ENCODE measurements at places on chromosomes 3 and 15.

DNA sequence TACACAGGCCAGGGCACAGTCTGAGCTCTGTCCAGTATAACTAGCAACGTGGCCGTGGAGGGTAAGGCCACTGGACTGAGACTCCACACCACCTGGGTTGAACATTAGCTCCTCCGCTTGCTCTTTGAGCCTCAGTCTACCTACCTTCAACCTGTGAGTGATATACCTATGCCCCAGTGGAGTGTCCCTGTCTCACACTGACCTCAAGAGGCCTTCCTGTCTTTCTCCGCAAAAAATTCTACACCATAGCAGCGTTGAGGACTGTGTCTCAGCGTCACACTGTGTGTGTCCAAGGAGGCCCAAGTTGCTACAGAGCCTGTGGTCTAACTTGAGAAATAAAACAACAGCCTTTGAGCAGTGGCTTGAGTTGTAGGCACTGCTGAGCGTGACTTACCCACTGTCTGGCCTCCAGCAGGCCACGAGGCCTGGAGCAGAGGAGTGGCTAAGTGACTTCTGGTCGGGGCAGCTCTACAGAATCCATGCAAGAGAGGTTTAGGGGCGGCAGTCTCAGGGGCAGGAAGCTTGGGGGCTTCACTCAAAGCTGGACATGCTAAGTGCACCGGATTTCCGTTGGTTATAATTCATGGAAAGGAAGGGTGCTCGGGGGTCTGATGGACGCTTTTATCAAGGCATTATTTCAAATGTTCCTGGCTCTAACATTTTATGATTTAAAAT, 2.0 kb upstream of the MGLL start:
- no peak for DNase-seq

GRCh38 chr15:100476805-100477204, 51.9 kb downstream of the CERS3 start:
- no peak for DNase-seq

DNA sequence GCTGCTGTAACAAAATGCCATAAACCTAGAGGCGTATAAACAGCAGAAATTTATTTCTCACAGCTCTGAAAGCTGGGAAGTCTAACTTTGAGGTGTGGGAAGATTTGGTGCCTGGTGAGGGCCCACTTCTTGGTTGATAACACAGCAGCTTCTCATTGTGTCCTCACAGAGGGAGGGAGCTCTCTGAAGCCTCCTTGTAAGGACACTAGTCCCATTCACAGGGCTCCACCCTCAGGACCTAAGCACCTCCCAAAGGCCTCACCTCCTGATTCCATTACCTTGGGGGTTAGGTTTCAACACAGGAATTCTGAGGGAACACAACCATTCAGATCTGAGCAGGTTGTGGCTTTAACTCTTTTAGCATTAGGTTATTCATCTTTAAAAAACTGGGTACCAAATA, 380.3 kb upstream of the ATP10A start:
- no peak for DNase-seq

DNA sequence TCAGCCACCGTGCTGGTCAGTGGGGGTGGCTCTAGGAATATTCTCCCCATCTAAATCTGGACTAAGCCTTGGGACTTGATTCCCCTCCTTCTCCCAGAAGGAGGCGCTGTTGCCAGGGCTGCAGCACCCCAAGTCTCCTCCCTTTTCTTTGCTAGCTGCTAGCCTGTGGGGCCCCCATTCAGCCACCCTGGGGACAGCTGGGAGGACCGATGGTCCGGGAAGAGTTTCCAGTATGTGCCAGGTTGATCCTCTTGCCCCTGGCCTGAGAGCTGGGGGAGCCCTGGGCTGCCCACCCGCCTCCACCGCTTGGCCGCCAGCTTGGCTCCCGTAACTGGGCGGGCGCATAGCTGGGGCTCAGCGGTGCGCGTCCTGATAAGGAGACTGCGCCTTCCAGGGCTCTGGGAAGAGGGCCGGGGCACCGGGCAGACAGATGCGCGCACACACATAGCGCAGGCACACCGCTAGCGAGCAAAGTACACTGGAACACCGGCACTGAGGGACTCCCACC, 4.2 kb downstream of the SMAD6 start:
- DNase-seq, result no peak

GRCh38 chr15:55993804-55994560, 570 bp upstream of the NEDD4 start:
- peak; percentile 60 for DNase-seq

DNA sequence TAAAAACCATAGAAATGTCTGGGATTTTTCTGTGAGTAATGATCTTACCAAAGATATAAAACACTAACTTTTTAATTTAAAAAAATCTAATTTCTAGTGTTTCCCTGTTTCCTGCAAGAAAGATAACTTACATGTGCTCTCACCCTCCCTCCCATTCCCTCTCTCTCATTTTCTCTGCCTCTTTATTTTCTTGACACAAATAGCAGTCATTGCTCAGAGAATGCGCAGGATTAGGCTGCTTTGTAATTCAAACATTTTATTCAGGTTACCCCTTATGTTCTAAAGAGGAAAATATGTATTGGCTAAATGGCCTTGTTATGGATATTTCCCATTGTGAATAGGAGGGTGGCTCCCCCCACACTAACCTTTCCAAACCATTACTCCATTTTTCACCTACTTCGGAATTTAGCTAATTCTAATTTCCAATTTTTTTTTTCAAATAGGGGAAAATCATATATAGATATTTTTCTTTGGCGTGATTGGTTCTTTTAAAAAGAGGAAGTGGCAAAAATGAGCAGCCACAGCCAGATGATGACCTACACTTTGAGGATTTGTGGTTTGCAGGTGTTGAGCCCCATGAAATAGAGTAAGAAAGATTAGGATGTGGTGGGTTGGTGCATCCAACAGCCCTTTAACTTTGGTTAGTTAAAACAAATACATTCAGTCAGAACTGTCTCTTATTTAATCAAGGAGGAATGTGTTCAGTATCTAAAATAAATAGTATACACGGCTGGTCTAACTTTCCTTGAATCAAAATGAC, 554.4 kb downstream of the IGSF11 start:
- no peak for DNase-seq

DNA sequence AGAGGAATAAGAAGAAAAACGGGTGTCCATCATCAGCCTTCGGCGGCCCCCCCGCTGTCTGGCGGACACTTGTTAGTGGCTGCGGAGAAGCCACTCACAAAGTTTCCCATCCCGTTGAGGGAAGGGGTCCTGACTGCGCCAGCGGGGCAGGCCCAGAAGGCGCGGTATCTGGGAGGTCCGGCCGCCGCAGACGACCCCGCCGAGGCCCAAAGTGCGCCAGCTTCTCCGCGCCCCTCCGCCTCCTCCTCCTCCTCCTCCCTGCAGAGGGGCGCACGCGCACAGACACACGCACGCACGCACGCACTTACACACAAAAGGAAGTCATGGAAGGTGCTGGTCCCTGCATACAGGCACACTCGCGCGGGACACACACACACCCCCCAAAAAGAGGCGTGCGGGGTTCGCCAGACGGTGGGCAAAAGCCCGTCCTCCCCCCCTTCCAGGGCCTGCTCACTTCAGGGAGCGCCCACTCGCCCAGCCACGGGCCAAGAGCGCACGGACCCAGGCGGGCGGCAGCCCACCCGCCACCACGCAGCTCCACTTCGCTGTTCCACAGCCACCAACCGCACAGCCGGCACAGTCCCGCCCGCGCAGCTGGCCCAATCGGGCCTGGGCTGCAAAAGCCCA, 18.0 kb downstream of the ZNF148 start:
- peak; percentile 27 for DNase-seq

DNA sequence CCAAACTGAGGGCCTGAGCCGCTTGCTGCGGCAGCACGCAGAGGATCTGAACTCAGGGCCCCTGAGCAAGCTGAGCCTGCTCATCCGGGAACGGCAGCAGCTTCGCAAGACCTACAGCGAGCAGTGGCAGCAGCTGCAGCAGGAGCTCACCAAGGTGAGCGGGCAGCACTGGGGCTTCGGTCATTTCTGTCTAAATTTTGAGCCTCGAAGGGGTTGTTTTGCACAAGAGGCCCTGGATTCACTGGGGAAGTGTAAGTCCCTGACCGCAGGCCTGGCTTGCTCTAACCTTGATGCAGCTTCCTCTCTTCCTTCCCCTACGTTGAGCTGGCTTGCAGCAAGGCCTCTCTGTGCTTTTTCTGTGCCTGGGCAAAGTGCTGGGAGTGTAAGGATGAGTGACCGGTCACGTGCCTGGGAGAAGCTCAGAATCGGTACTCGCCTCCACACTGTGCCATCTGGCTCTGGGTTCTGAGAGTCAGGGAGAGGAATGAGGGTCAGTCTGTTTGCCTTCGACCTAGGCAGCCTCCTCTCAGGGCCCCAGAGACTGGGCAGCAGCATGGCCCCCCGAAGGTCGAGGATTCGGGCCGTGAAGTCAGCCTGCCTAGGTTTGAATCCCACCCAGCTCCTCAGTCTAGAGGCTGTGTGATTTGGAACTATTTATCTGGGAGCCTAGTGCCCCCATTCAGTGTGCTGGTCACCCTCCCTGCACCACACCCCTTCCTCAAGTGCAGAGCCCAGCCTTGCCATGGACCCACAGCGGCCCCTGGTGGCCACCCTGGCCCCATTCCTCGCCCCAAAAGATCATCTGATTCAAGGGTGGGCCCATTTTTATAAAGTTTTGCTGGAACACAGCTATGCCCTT, 1.4 kb downstream of the FES start:
- peak; percentile 70 for DNase-seq

DNA sequence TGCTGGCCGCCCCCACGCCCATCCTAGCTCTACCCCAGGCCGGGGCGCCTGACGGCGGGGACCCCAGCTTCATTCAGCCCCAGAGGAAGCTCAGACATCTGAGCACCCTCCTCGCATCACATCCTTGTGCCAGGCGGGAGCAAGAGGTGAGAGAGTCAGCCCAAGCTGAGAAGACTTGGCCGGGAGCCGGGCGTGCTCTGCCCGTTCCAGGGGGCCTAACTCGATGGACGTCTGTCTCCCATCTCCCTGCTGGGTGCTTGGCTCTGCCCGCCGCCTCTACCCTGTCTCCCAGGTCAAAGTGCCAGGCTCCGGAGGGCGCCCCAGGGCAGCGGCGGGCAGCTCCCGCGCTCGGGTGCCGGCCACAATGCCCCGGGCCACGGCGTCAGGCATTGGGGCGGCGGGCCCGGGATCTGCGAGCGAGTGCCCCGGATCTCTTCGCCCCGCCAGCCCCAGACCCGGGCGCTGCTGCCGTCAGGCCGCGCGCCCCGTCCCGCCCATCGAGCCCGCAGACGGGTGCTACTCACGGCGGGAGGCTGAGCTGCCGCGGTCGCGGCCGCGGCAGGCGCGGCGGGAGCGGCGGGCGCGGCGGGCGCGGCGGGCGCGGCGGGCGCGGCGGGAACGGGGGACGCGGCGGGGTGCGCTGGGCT, 388 bp downstream of the DAPK2 start:
- DNase-seq, result no peak

DNA sequence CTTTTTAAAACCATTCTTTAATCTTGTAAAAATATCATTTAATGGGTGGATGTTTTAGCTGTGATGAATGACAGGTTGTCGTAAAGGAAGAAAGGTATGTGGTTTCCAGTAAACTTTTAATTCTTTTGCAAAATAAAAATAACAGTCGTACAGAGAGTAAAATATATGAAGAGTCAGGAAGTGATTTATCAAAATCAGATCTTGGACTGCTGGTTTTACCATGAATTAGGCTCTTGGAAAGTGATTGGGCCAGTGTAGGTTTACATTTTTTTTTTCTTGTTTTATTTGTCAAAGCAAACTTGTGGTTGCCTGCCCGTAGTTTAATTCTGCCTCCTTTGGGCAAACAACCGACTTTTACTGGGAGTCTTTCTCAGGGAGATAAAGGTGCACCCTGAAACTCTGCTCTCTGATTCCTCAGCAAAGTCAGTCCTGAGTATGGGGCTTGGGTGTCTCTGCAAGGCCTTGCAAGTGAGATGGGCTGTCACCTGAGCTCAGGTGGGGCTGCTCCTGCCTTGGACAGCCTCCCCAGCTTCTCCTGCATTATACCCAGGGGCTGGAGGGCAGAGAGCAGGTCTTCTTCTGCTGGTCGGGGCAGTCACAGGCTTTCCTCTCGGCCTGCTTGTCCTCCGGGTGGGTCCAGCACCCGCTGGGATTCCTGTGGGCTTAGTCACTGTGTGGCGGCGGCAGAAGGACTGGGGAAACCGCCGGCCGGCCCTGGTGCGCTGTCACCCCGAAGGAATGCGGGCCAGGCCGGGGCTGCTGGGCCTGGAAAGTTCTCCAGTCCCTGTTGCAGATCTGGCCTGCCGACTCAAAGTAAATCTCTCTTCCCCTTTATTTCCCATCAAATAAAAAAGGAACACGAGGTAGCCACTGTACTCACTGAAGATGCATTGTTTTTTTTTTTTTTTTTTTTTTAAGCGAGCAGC, 79.0 kb downstream of the IGF1R start:
- DNase-seq, result peak; percentile 89

DNA sequence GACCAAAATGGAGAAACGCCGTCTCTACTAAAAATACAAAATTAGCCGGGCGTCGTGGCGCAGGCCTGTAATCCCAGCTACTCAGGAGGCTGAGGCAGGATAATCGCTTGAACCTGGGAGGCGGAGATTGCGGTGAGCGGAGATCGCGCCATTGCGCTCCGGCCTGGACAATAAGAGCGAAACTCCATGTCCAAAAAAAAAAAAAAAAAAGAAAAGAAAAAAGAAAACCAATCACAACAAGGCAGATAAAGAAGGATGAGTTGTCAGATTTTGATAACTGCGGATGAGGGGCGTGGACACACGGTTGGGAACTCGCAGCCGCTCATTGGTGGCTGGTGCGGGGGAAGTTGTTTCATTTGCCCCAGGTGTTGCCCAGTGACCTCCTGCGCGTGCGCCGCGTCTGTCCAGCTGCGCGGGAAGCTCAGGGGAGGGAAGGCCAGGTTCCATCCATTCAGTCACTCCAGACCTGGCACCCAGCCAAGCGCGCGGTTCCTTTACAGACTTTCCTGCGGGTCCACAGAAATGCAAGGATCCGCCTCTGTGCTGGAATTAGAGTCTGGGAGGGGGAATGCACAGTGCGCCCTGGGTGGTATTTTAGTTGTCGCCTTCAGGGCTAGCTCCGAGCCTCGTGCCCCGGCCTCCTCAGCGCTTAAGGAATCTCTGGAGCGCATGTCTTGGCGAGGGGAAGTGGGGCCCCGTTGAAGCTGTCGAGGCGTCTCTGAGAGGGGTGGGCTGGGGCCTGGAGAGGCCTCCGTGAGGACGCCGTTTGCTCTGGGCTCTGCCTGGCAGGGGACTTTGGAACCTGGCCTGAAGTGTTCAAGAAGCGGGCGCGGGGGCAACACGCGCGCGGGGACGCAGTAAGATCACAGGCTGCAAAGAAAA, 708 bp upstream of the GCHFR start:
- DNase-seq, result peak; percentile 33

DNA sequence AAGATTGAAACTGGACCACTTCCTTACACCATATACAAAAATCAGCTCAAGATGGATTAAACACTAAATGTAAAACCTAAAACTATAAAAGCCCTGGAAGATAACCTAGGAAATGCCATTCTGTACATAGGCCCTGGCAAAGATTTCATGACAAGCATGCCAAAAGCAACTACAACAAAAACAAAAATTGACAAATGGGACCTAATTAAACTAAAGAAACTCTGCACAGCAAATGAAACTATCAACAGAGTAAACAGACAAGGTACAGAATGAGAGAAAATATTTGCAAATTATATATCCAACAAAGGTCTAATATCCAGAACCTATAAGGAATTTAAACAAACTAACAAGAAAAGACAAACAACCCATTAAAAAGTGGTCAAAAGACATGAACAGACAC, 173.1 kb upstream of the CCDC54 start:
- no peak for DNase-seq
